MG63 (cell line): ENCODE measurements at places on chromosomes 12 and 14. TPM values are rescaled to one million over a fixed set of nuclear protein-coding genes. Genes with fewer than 3 reads are reported as not detected.

GRCh38 chr12:11618046-11618445 is 31.4 kb upstream of the ETV6 start:
- no peak for DNase-seq

- peak; percentile 89 for DNase-seq
Measured at GRCh38 chr12:6226002-6226678, 25.9 kb downstream of the CD9 start.

- no peak for DNase-seq
Measured at GRCh38 chr12:56520048-56520447, 1.6 kb upstream of the RBMS2 start.

DNA sequence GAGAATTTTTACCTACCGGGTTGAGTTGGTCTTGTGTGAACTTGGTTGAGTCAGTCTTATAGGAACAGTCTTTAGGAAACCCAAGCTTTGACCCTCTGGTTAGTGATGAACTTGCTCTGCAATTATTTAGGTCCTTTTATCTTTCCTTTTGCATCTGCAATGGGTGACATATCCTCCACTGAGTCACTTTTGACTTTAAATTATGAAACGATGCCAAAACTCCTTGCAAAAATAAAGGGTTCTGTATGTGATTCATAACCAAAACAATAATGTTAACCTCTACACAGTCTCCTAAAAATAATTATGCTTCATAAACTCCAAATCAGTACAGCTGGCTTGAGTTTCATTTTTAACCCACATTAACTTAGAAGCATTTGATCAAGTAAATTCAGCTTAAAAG is 979.4 kb downstream of the GALC start:
- DNase-seq, result no peak

Gene PPP1R36
- not detected in 2 replicates for total RNA-seq

Gene AKAP5
- 0.10 TPM in 1 of 2 replicates, not detected in the other for total RNA-seq

Gene SMCO2
- total RNA-seq, result not detected in 2 replicates

Gene KRT73
- not detected in 2 replicates for total RNA-seq
